H54 (cell line): ENCODE measurements at places on chromosomes 4 and X.

DNA sequence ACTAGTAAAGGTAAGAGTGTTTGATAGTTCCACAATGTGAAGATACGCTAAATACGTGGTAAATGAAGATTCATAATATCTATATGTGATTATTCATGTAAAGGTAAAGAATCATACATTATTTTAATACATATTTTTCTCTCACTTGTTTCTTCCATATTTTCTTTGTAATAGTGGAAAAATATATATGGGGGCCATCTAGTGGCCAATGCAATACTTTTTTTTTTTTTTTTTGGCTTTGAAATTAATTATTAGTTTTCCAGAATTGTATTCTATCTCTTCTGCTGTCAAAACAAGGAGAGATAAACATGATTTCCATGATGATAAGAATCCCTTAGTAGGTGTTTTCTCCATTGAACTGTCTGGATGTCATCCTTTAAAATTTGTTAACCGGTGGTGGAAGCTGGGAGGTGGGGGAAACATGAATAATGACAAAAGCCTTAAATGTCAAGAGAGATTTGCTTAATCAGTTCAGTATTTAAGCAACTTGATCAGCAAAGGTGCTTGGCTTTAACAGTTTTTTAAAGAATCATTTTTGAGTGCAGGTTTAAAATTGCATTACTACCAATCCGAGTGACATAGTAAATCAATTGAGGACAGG is 508.7 kb upstream of the HTR2C start:
- DNase-seq = no peak

- no peak for DNase-seq
Measured at GRCh38 chrX:87518504-87518903, 902 bp downstream of the KLHL4 start.

GRCh38 chr4:148154769-148155168 is 287.4 kb downstream of the NR3C2 start:
- DNase-seq = no peak

- DNase-seq = no peak
Measured at GRCh38 chr4:110787109-110787508, 164.2 kb upstream of the PITX2 start.

- DNase-seq = no peak
Measured at GRCh38 chr4:148214529-148215166, 227.6 kb downstream of the NR3C2 start.

DNA sequence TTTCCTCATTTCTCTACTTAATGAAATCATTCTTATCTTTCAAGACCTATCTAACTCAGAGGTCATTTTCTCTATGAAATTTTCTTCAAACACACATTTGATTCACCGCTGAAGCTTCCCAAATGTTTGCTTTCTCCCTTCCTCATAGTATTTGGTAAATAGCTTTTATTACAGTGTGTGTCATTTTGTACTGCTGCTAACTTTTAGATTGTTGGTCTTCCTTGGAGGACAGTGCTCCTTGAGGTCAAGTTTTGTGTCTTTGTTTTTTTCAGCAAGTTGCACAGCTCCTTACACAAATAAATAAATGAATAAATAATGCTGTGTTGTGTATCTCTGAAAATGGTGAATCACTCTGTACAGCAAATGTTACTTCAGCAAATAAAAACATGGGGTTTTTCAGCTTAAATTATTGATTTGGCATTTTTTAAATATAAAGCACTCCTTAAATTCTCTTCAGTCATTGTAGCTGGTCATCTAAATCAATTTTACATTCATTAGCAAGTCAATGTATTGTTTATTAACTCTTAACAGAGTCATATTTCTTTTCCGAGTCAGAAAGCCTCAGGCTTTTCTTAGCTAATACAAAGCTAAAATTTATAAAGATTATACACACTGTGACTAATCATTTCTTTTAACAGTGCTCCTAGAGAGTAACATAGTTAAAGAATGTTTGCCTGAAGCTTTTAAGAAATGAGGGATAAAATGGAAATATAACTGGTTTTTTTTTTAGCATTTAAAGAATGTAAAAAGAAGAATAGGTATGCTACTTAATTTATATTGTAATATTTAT is 30.1 kb upstream of the MAD2L1 start:
- no peak for DNase-seq
